ENCODE measurements at places on chromosomes 4 and X. TPM values are rescaled to one million over a fixed set of nuclear protein-coding genes. Genes with fewer than 3 reads are reported as not detected.

The GPR50 gene
- not detected for total RNA-seq

The SLC2A9 gene
- 0.43 TPM for total RNA-seq

The MAGED4 gene
- 34.5 TPM for total RNA-seq

The F11 gene
- total RNA-seq = not detected

The ZNF711 gene
- total RNA-seq = 0.86 TPM

Data from fibroblast of villous mesenchyme (primary cell).